Activated B cell treated with CpG ODN at 0.5 μM for 24 hours (primary cell): ENCODE measurements at places on chromosomes 16 and 17.

GRCh38 chr16:72836985-72837384, 210.9 kb downstream of the ZFHX3 start:
- DNase-seq, result no peak

DNA sequence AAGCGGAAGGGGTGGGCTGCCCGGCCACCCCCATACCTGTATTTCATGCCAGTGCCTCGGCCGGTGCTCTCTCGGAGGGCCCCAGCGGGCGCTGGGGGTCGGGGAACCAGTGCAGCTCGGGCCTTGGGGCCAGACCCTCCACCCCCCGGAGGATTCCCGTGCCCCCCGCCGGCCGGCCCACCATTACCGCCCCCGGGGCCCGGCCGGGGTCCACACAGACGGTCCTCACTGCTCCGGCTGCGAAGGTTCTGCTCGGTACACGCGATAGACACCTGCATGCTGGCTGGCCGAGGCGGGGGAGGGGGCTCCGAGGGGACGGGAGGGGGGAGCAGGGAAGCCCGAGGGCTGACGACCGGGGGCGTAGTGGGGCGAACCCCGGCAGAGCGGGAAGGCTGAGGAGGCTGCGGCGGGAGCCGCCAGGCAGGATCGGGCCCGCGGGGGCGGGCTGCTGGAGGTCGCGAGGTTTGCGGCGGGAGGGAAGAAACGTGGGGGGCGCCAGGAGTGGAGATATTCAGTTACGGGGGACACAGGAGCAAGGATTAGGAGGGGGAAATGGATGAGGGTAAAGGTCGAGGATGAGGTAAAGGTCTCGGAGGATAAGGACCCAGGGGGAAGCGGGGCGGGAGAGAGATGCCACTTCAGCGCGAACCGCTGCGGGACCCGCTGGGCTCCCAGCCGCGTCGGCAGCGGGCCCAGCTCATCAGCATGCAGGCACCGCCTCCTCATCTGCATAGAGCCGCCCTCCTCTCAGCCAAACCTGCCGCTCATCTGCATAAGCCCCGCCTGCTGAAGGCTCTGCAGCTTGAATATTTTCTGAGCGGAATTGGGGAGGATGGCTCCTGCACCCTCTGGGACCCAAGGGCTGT, at the start of gene KCNAB3:
TSS of gene KCNAB3 (minus strand) at position 699 of the 866 bp plus-strand sequence. CDS start at position 278, 421 bp downstream.
- peak; percentile 47 for DNase-seq

DNA sequence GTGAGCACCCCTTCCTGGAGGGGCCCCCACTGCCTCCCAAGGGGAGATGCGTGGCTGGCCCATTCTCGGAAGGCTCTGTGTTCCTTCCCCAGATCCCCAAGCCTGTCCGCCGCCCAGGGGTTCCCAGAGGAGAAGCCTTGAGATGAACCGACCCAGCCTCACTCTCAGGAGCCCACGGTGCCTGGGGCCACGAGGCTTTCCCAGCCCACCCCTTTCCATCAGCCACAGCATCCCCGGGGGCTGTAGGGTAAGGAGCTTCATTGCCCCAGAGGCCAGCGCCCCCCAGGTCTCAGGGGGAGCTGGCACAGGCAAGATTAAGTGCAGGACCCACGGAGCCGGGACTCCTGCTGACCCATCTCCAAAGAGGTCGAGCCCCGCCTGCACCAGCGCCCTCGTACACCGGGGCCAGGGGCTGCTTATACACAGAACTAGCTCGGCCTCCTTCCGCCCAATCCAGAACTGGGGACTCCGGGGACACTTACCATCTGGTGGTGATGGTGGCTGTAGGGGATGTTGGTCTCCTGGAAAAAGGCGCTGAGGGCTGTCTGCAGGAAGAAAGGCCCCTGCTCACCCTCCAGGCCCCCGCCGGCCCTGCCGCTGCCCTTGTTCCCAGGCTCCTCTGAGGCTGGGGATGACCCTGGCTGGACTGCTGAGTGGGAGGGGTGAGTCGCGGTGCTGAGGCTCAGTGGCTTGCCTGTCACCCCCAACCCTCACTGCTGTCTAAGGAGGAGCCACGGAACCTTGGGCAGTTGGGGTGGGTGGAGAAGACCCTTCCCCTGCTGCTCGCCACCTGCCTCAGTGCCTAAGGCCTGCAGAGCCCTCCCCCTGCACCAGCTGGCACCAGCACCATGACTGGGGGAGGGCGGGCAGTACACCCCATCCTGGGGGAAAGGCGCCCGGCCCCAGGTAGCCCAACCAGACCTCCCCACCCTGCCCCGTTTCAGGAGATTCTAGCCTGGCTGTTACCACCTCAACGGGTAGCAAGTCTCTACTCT, 4.4 kb downstream of the UBALD1 start:
- DNase-seq, result no peak

DNA sequence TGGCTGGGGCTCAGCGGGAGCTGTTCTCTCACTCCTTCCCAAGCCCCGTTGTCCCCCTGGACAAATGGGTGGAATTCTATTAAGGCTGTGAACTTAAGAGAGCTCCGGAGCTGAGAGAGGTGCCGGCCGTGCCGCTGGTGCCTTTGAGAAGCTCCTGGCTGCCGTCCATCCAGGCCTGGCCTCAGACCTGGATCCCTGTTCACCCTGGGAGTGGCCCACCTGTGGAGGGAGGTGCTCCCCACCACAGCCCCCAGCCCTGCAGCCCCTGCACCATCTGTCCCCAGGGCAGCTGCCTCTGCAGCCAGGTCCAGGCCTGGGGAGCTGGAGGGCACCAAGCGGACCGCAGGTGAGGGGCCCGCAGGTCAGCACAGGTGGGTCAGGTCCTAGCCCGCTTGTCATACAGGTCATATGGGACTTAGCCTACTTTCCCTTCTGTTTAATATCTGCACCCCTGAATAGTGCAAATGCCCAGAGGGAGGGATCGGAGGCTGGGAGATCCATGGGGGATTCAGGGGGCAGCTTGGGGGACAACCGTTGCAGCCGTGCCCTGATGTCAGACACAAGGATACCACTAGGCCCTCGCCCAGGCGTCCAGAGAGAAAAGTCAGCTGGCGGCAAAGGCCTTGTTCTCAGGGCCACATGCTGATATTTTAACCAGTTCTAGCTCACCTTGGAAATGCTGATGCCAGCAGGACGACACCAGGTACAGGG, 15.2 kb upstream of the METRNL start:
- no peak for DNase-seq

DNA sequence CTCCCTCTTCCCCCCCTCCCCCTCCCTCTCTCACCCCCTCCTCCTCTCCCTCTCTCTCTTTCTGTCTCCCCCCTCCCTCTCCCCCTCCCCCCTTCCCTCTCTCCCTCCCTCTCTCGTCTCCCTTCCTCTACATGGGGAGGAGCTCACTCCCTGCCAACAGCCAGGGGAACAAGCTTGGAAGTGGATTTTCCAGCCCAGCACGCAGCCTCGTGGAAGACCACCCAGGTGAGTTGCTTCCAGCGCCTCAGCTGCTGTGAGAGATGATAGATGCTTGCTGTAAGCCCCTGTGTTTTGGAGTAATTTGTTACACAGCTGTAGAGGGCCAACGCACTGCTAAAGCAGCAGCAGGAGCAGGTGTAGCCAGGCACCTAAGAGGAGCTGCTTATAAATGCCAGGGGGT, 20.8 kb downstream of the ACTG1 start:
- no peak for DNase-seq

- no peak for DNase-seq
These were observed 29.1 kb downstream of the DUSP14 start for GRCh38 chr17:37518826-37519225.

DNA sequence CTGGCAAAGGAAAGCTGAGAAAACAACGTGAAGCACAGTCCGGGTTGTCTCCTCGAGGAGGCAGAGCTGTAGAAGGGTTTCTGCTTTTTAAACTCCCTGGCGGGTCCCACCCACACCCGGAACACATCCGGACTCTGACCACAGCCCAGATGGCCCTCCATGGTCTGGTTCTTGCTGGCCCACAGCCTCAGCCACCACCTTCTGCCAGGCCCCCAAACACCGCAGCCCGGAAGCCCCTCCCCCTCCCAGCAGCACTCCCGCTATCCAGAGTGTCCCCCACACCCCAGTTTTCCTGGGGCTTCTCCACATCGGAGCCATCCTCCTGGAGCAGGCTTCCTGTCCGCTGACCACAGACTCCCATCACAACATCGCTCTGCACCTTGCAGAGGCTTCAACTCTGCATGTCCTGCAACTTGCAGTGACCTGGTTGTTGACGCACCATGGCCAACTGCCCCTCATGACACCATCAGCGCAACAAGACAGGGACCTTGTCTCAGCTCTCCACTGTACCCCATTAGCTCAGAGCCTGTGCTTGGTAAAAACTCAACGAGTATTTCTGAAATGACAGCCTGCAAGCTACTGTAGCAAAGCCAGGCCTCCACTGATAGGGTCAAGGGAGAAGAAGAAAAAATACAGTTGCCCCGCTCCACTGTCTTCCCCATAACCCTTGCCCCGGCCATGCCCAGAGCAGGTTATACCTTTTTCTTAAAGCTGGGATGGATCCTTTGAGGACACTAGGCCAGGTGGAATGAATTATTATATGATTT, 129.8 kb downstream of the C16orf78 start:
- no peak for DNase-seq

DNA sequence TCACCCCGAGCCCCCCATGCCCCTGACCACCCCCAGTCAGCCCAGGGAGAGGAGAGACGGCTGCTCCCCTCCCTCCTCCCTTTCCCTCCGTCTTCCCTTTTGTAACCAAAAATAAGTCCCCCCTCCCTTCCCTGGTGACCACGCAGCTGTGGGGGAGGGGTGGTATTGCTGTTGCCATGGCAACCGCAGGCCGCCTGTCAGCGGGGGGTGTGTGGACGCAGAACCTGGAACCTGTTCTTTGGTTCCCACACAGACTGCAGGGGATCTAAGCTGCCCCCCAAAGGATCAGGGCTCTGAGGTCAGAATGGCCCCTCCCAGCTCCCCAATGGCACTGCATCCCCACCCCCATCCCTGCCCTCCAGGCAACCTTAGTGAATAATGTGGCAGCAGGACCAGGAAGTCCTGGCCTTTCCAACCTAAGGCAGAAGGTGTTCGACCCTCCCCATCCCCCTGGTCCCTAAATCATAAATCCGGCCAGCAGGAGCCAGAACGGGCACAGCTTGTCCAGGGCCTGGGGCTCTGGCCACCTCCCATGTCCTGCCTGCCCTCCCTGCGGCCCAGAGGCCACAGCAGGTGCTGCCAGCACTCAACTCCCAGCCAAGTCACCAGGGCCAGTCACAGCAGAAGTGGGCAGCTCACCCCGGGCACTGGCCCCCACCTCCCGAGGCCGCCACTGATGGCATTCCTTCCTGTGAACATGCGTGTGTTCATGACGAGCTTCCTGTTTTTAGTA, 12.0 kb downstream of the CA4 start:
- DNase-seq, result no peak

DNA sequence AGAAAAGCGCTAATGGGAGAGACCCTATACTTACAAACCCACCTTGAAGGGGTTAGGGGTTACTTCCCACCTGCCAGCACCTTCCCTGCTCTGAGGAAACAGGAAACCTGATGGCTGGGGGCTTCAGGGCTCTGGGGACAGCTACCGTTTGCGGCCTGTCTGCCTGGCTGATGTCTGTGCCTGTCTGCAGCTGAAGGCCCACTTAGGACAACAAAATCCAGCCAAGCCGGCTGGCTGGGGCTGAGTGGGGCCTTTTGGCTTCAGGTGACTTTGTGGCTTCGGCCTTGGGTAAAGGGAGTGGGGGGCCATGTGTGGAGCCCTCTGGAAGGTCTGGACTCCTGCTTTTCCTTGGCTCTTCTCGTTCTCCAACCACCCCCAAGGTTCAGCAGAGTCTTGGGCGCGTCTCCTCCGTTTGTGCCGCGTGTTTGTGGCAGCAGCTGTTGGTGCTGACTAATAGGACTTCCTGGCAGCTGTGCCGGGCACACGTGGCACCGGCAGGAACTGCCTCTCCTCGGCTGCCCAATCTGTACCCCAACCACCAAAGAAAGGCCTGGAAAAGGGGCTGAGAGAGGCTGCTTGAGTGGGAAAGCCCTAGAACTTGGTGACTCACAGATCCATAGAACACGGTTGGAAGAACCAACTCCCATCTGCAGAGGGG, 186.7 kb downstream of the MSI2 start:
- DNase-seq, result peak; percentile 35

DNA sequence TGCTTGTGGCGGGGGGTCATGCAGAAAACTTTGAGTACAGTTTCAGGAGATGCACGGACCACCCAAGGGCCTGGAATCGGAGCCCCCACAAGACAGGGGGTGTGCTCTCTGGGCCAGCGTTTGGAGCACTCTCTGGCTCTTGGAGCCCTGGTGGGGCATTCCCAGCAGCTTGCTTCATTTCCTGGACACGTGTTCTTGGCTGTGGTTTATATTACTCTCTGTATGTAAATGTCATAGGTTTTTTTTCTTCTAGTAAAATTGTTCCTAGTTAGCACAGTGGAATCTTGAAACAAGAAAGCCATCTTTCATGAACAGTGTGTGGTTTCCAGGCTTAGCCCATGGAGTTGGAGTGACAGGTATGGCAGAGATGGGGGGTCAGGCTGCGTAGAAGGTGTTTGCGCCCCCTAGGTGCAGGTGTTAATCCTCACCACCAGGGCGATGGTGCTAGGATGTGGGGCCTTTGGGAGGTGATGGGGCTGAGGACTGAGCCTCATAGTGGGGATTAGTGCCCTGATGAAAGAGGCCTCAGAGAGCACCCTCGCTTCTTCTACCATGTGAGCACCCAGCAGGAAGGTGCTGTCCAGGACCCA, 79.8 kb downstream of the JPH3 start:
- no peak for DNase-seq

DNA sequence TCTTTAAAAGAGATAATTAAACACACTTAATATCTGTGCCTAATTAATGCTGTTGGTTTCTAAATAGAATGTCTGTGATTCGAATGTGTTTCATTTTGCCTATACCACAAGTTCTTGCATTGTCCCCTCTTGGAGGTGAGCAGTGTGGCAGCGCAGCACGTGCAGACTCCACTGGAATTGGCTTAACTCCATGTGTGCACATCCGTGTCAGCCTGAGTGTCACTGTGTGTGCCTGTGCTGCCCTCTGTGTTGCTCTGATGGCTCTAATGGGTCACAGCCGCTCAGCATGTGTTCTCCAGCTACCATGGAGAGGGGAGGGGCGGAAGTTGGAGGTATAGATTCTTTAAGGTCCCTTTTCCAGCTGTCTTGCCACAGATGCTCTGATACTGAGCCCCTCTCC, 226.6 kb downstream of the SPECC1 start:
- DNase-seq, result no peak

DNA sequence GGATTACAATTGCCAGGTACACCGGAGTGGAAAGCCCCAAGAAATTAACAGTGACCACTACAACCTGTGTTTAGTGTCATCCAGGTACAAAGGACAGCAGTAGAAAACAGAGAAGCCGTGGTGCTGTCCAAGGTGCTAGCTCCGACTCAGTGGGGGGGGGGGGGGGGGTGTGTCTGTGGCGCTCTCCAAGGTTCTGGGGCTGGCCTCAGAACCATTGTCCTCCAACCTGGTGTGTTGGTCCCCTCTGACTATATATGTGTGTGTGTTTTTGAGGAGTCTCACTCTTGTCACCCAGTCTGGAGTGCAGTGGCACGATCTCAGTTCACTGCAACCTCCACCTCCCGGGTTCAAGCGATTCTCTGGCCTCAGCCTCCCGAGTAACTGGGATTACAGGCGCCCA, 5.8 kb upstream of the ZNF23 start:
- no peak for DNase-seq

GRCh38 chr17:81922566-81923301, 4.8 kb upstream of the SIRT7 start:
- DNase-seq, result no peak

- DNase-seq, result no peak
These were observed 6.2 kb downstream of the ATP6V0D1 start for GRCh38 chr16:67474551-67475455.
